Hematopoietic multipotent progenitor cell (in vitro differentiated cells): ENCODE measurements at places on chromosomes 5 and 9.

GRCh38 chr5:59992206-59992605, 98.7 kb upstream of the PDE4D start:
- DNase-seq, result no peak

DNA sequence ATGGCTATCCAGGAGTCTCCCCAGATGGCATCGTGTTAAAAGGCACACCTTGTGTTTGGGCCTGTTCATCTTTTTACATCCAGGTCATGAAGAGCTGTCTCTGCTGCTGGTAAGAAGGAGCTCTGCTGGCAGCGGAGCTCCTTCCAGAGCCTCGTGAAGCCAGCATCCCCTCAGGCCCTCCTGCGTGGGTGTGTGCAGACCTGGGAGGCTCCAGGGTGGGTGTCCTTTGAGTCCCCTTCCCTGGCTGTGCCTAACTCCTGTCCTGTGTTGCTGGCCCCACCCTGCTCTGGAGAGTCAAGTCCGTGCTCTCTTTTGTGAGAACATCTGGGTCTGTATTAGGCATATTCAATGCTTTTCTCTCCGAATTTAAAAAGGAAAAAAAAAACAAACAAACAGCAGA, 149.6 kb upstream of the IRX2 start:
- DNase-seq, result no peak

GRCh38 chr5:133236976-133237375, 185.2 kb downstream of the HSPA4 start:
- no peak for DNase-seq

DNA sequence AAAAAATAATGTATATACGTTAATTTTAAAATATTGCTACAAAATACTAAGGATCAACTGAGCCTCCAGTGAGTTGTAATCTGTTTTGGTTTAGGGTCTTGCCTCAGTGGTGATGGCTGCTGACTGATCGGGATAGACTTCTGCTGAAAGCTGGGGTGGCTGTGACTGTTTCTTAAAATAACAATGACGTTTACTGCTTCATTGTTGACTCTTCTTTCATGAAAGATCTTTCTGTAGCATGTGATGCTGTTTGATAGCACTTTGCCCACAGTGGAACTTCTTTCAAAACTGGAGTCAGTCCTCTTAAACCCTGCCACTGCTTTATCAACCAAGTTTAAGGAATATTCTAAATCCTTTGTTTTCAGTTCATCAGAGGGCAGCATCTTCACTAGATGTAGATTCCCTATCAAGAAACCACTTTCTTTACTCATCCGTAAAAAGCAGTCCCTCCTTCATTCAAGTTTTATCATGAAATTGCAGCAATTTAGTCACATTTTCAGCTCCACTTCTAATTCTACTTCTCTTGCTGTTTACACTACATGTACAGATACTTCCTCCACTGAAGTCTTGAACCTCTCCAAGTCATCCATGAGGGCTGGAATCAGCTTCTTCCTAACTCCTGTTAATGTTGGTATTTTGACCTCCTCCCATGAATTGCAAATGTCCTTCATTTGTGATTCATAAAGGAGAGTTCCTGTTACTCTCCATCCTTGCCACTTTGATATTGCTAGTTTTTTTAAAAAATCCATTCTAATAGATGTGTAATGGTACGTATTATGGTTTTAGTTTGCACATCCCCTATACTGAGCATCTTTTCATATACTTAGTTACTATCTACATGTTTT, 41.5 kb upstream of the PTPDC1 start:
- no peak for DNase-seq

- DNase-seq, result no peak
Measured at GRCh38 chr5:170629566-170630175, 125.9 kb downstream of the KCNIP1 start.

DNA sequence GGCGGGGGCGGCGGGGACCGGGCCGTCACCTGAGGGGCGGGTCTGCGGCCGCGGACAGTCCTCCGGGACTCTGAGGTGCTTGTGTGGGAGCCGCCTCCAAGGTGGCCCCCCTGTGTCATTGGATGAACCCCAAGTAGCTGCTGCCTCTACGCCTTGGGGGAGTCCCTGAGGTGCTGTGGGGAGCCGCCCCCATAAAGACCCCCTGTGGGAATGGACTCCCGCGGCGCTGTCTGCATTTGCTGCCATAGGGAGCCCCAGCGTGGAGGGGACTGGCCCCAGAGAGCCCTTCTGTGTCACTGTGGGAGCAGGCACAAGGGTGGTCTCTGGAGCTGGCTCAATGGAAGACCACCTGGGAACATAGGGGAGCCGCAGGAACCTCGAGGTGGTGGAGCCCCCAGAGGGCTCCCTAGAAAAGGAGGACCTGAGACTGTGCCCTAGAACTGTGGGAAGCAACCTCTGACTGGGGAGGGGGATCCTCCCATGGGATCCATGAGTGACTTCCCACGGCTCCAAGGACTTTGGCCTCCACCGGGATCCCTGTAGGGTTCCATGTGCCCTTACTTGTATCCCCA, 412 bp downstream of the PHF24 start:
- peak; percentile 9 for DNase-seq
